LHCN-M2 (cell line): ENCODE measurements at places on chromosomes 6 and 20.

- no peak for DNase-seq
Observed at GRCh38 chr6:117512987-117513573, 30.6 kb downstream of the DCBLD1 start.

DNA sequence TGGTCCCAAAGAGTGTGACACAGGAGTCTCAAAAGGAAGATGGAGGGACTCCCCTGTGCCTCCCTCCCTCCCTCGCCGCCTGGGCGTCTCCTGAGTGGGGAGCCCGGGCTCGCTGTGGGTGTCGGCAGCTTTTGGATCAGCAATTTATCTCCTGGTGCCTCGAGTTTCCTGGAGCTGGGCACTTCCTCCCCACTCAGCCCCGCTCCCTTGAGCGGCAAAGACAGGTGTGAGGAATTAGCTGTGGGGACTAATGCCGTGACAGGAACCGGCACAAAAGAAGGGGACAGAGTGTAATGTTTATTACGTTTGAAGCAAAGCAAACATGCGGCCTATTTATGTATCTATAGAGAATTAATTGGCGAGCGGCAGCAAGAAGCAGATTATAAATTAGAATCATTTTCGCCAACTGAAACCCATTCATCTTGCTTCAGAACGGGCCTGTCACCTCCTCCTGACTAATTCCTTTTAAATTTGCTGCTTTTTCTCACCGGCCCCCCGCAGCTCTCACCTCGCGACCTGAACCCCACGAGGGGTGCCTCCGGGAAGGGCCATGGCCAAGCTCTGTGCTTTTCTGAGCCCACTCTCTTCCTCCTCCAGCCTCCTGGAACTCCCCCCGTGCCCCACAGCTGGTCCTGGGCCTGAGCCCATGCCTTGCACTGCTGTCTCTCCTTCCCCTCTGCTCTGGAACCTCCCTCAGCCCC, 8.8 kb upstream of the CDH22 start:
- DNase-seq = peak; percentile 34

GRCh38 chr20:21104466-21104761, 1.7 kb downstream of the LINC00237 start:
- DNase-seq = no peak

DNA sequence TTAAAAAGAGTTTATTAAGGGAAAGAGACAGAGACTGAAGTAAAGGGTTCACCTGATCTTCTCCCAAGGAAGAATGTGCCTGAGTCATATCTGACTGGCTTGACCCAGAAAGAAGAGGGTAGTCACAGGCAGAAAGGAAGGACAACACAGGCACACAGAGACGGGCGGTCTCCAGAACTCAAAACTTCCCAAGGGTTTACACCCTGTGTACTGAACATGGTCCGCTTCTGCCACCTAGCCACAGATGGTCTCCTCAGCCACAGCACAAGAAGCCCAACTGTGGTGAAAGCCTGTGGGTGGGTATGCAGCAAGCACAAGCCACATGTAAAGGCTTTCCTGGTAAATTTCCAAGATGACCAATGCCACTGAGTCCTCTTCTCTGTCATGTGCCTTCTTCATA, 17.2 kb downstream of the UNC5CL start:
- DNase-seq = peak; percentile 30

DNA sequence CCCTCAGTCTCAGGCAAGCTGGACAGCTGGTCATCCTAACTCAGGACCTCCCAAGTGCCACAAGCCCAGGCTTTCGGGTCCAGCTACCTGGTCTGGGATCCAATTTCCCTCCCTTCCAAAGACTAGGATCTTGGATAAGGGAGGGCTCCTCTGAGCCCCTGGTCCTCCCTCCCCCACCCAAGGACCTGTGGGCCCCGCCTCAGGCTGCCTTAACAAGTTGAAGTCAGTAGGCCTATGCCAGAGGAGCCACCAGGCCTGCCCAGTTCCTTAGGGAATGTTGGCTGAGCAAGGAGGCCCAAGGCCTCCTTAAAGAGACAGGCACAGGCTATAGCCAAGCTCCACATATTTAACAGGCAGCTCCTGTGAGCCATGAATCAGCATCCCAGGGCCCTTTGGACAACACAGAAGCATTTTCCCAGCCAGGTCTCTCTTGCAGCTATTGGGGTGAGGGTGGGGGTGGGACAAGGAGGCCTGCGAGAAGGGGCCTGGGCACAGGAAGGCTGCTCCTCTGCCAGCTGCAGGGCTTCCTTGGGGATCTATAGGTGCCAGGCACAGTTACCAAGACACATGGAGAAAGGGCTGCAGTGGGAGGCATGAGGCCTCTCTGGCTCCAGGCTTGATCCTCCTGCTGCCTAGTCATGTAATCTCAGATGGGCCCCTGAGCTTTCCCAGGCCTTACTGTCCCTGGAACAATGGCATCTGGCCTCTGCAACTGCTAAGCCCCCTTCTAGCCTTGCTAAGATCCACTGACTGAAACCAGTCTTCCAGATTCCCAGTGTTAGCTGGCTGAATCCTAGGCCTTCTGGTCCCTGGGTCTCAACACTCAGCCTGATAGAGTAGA, 27.4 kb upstream of the NOL4L start:
- no peak for DNase-seq

GRCh38 chr6:154548130-154548830, 37.8 kb upstream of the CNKSR3 start:
- no peak for DNase-seq

DNA sequence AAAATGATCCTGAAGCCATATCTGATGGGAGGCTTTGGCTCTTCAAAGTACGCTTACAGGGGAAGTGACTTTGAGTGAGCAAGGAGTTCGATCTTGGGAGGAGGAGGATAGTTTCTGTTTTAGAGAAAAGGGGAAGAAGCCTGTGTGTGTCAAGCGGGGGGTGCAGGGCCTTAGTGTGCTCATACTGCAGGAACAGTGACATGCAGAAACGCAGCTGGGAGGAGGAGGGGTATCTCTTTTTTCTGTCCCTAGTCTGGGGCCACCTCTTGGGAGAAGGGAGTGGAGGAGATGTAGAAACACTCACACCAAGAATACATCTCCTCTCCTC, 19.8 kb downstream of the SIRPD start:
- no peak for DNase-seq

DNA sequence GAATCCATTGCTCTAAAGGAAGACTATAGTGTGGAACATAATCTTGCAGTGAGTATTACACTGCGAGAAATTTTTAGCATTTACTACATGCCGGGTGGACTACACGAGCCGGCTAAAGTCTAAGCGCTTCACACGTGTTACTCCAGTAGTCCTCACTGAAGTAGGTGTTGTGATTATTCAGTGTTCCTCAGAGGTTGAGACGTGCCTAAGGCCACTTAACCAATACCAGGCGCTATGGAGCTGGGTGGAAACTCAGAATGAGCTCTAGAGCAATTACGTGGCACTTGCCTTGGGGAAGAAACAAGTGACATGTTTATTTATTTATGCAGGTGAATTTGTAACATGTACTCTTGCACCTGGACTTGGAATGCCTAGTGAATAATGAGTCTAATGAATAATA, 46.4 kb downstream of the SASH1 start:
- DNase-seq = no peak

GRCh38 chr6:143224516-143224915, 163.8 kb downstream of the AIG1 start:
- DNase-seq = peak; percentile 59

GRCh38 chr6:168371981-168372711, 52.6 kb upstream of the DACT2 start:
- no peak for DNase-seq

DNA sequence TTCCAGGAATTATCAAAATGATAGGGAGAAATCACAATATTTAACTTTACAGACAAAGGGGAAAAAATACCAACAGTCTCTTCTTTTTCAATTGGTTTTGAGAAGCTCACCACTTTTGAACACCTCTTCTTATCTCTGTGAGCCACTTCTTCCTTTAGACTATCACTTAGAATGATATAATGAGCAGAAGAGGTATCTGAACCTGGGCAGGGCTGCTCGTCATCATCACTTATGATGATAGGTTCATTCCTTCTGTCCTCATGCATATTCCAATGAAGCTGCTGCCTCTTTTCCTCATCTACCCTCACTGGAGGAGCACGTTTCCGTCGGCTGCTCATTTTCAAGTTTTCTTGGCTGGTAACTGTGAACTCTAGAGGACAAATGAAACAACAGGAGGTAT, 9.2 kb downstream of the SHPRH start:
- no peak for DNase-seq

- no peak for DNase-seq
Observed at GRCh38 chr20:64129146-64129782, 21.9 kb upstream of the NPBWR2 start.

DNA sequence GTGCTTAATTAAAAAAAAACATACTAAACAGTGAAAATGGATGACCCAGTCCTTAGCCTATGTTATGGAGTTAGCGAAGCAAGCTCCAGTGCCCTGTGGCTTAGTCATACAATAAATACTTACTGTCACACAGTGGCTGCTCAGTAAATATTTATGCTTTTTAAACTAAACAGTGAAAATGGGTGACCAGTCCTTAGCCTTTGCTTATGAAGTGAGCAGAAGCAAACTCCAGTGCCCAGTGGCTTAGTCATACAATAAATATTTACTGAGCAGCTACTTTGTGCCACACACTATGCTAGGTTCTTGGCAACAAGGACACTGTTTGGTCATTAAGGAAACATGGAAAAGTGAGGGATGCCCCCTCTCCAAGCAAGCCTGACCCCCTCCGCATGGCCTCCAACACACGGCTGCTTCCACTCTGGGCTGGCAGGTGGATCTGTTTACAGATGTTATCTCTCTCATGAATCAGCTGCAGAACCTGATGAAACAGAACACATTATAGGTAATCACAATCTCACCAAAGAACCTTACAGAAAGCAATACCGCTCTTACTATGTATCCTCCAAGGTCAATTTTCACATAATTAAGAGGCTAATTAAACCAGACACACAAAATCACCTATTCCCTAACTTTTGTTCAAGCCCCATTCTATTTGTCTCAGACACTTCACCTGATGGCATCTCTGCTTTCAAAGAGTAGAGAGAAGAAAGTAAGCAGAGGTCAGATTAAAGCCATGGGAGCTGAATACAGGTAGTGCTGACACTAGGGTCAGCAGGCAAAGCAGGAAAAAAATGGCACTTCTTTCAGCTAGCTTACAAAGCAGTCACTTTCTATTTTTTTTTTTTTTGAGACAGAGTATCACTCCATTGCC, 27.3 kb downstream of the CDK5RAP1 start:
- DNase-seq = peak; percentile 81

DNA sequence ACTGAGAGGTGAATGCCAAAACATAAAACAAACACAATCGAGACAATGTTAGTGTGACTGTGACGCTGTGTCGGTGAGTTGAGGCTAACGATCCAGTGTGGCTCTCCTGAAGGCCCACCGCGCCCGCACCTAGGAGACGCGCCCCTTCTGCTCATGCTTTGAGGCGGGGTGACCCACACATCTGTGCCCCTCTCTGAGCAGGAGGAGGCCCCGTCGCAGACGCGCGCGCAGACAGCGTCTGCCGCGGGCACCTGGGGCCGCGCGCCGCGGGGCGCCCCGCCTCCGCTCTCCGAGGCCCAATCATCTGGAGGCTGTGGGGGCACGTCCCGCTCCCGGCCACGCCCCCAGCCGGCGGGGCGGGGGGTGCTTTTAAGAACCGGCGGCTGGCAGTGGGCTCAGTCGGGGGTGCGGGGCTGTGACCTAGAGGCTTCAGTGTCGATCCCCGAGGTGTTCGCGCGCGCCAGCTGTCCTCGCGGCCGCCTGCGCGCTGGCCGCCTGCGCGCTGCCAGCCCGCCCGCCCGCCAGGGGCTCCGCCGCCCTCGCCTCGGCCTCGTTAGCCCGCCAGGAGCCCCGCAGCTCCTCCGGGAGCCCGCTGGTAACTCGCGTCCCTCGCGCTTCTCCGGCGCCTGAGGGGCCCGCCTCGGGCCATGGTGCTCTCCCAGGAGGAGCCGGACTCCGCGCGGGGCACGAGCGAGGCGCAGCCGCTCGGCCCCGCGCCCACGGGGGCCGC, at the start of gene SLC16A10:
TSS of gene SLC16A10 (plus strand) at position 398 of the 730 bp plus-strand sequence. CDS start at position 648, 250 bp downstream.
- peak; percentile 9 for DNase-seq

DNA sequence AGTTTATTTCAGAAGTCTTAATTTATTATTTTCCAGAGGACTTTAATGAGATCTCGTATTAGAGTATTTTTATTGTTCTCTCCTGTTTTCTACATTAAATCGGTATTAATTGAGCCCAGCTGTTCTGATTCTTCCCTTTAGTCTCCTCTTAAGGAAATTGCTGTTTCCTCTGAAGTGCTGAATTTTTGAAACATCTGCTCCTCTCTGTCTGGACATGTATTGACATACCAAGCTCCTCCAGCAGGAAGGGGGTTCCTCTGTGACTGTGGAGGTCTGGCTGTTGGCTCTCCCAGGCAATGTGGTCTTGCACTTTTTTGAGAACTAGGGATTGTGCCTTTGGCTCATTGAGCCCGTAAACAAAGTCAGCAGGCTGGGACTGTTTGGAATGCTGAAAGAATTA, 74.9 kb downstream of the MAP3K4 start:
- peak; percentile 33 for DNase-seq

- peak; percentile 34 for DNase-seq
Observed at GRCh38 chr20:61253264-61253639, 1.2 kb downstream of the CDH4 start.
